ENCODE measurements at places on chromosomes 1 and 21.
A peak's percentile ranks its signal among the peaks of the same experiment; 100 is the strongest.

GRCh38 chr1:177281901-177282300 lies 111.1 kb downstream of the BRINP2 start:
- DNase-seq, result no peak

DNA sequence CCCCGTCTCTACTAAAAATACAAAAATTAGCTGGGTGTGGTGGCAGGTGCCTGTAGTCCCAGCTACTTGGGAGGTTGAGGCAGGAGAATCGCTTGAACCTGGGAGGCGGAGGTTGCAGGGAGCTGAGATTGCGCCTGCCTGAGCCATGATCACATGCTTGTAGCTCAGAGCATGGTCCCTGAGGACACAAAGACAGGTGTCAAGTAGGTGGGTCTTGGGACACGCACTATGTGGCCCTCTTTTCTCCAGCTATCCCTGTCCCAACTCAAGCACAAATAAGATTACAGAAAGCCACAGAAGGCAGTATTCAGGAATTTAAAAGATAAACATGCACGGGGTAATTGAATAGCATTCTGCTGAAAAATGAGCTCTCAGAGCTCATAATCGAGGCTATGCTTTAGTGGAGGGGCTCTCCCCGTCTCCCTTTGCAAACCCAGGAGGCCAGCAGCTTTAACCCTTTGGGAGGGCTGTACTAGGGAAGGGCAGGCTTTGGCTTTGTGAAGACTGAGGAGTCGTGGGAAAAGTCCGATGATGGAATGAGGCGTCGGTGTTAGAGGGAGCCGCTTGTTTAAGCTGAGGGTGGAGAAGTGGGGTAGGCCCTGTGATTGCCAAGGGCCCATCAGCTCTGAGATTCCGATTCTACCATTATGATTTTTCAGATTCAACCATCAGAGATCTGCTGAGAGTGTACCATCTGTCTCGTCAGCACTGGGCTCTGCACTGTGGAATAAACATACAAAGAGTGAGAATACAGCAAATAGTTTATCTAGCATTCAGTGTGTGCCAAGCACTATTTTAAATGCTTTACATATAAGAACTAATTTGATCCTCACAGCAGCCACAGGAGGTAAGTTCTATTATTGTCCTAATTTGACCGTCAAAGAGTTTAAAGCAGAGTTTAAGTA lies 59.7 kb upstream of the CD34 start:
- no peak for DNase-seq

GRCh38 chr1:193850745-193851144 lies 664.3 kb upstream of the B3GALT2 start:
- DNase-seq, result no peak

DNA sequence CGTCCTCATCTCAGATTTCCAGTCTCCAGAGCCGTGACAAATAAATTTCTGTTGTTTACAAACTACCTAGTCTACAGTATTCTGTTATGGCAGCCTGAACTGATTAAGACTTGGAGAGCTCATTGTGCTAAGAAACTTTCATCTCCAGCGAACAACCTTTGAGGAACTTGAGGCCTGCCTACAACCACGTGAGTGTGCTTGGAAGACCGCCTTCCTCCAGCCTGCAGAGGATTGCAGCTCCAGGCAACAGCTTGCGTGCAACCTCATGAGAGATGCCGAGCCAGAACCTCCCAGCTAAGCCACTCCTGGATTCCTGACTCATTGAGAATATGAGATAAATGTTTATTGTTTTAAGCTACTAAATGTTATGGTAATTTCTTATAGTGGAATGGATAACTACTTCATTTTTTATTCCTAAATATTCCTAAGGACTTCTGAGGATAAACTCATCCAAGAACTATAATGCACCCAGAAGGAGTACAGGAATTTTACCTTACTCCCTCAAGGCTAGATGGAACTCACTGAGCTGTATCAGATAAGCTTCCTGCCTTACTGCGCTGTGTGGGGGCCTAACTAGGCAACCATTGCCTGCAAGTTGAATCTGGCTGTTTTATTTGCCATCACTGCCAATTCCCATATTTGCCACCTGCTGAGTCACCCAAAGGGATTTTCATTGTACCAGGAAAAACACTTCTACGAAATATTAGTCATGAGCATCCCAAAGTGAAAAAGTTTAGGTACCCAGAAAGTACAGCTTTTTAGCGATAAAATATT lies 17.6 kb downstream of the FAM177B start:
- DNase-seq, result peak; percentile 71

DNA sequence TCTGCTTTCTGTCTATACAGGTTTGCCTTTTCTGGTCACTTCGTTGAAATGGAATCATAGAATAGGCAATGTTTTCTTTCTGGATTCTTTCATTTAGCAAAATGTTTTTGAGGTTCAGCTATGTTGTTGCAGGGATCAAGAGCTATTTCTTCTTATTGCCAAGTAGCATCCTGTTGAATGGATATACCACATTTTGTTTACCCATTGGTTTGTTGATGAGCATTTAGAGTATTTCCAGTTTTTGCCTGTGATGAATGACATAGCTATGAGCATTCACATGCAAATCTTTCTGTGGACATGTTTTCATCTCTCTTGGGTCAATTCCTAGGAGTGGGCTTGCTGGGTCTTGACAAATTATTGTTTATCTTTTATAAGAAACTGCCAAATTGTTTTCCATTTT lies 115.5 kb downstream of the ACTL8 start:
- DNase-seq, result no peak

- DNase-seq, result no peak
Measured at GRCh38 chr1:162922201-162922600, 61.2 kb upstream of the CCDC190 start.

- no peak for DNase-seq
Measured at GRCh38 chr1:113266788-113267187, 123.5 kb upstream of the MAGI3 start.

GRCh38 chr1:211742889-211743529 lies 67.6 kb upstream of the NEK2 start:
- no peak for DNase-seq

DNA sequence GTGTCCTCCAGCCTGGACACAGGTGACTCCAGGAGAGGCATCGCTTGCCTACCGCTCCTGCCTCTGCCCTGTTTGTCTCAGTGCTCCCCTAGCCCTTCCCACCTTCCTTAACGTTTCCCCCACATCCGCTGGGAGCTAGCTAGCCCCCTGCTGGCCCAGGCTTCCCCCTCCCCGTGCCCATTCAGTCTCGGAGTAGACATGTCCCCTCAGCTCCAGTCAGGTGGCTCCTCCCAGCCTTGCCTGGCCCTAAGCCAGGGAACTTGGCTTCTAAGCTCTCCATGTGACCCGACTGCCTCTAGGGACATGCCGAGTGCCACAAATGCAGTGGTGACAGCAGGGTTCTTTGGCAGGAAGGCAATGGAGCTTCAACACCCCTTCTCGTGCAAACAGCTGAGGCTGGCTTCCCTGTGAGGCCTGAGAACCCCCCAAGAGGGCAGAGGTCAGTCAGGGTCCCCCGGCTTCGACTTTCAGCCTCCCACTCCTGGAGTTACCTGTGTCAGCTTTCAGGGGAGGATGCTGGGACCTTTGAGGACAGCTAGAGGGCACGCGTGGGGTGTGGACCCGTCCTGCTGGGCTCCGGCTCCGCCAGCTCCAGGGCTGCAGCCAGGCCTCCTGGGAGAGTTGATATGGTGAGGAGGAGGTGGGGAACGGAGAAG lies 16.2 kb downstream of the DRAXIN start:
- DNase-seq, result peak; percentile 51

DNA sequence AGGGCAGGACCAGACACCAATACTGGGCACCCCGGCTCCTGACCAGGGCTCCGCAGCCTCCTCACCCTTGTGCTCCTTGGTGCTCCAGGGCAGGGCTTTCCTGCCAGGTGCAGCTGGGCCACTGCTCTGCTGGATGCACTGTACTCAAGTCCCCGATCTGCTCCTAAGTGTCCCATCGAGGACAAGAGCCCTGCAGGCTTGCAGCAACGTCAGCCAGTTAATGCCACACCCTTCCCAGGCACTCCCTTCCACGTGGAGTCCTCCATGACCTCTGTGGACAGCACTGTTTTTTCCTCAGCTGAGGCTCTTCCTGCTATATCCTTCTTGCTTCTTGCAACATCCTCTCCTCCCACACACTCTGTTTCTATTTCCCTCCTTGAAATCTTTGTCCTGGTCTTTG lies 94.0 kb upstream of the NGF start:
- DNase-seq, result peak; percentile 38

Measured in hepatocyte (in vitro differentiated cells).